Osteoblast (primary cell): ENCODE measurements at places on chromosomes 16 and 17. TPM values are rescaled to one million over a fixed set of nuclear protein-coding genes. Genes with fewer than 3 reads are reported as not detected.

SKAP1 gene
- not detected in 2 replicates for total RNA-seq

TIMP2 gene
- total RNA-seq, result 164 and 171 TPM in 2 replicates

SULT1A4 gene
- total RNA-seq, result 0.36 and 1.2 TPM in 2 replicates

DNA sequence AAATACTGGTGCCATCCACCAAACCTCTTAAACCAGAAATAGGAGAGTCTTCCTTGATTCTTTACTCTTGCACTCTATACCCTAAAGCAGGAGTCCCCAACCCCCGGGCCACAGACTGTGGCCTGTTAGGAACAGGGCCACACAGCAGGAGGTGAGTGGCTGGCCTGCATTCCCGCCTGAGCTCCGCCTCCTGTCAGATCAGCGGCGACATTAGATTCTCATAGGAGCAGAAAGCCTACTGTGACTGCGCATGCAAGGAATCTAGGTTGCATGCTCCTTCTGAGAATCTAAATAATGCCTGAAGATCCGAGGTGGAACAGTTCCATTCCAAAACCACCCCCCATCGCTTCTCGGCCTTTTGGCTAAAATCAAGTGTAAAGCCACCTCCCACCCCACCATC, 30.3 kb upstream of the SRCIN1 start:
- H3K27ac ChIP-seq, result no peak overlapping the region
- no peak overlapping the region for H3K4me3 ChIP-seq
- DNase-seq, result no peak
- H3K27me3 ChIP-seq, result no peaks in the 10 kb centered on the region
- H3K4me1 ChIP-seq, result no peaks in the 10 kb centered on the region

- H3K27ac ChIP-seq, result no peak overlapping the region
- no peaks in the 10 kb centered on the region for H3K27me3 ChIP-seq
- H3K4me3 ChIP-seq, result no peak overlapping the region
- peaks cover 8% of the 10 kb centered on the region for H3K4me1 ChIP-seq
- H3K36me3 ChIP-seq, result no peaks in the 10 kb centered on the region
These were observed 418.9 kb upstream of the MAF start for GRCh38 chr16:80019395-80019794.

GRCh38 chr17:74750327-74751069, 2.1 kb downstream of the NHERF1 start:
- no peak for DNase-seq
- H3K27ac ChIP-seq, result no peak overlapping the region
- H3K27me3 ChIP-seq, result no peaks in the 10 kb centered on the region
